NCI-H1417 treated with DMSO at 0.1 percent for 48 hours (cell line): ENCODE measurements at places on chromosomes 13 and 19.

DNA sequence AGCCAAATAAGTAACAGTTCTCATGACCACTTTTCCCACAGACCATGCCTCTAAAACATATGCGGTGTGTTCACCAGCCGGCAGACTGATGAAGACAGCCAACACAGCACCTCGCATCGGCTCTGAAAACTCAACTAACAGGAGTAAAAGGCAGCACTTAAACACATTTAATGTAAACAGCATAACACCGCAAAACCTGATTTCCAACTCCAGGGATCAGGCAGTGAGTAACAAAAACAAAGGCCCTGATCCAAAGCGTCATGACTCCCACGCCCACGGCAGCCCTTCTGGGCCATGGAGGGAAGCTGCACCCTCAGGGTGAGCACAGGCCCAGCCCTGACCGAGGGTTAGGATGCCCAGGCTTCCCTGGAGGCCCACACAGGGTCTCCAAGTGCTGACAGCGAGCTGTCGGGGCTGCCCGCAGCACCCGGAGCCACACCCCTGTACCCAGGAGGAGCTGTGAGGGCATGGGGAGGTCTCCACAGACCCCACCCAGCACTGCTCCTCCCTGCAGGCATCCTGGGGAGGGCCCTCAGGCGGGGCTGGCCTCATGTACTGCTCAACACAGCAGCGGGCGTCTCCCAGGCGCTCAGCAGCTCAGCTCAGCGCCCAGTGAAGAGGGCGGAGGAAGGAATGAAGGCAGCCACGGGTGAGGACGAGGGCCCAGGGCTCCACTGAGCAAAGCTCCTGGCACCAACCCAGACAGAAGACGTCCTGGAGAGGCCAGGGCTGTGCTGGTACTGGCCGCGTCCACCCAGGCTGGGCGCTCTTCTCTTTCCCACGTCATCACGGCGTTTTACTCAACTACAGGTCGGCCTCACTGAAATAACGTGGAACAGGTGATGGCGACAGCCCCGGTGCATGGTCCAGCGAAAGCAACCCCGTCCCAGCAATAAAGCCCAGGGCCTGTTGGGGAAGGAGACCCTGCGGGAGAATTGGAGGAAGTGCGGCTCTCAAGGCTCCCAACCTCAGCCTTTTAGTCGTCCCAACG lies 53.7 kb downstream of the RASA3 start:
- no peak for DNase-seq

- DNase-seq, result no peak
Measured at GRCh38 chr13:31545616-31546015, 193.7 kb upstream of the RXFP2 start.

GRCh38 chr19:13120031-13120430 lies 2.0 kb downstream of the NACC1 start:
- DNase-seq, result no peak

- DNase-seq, result no peak
Measured at GRCh38 chr13:81493144-81493543, 1152.2 kb upstream of the SPRY2 start.

DNA sequence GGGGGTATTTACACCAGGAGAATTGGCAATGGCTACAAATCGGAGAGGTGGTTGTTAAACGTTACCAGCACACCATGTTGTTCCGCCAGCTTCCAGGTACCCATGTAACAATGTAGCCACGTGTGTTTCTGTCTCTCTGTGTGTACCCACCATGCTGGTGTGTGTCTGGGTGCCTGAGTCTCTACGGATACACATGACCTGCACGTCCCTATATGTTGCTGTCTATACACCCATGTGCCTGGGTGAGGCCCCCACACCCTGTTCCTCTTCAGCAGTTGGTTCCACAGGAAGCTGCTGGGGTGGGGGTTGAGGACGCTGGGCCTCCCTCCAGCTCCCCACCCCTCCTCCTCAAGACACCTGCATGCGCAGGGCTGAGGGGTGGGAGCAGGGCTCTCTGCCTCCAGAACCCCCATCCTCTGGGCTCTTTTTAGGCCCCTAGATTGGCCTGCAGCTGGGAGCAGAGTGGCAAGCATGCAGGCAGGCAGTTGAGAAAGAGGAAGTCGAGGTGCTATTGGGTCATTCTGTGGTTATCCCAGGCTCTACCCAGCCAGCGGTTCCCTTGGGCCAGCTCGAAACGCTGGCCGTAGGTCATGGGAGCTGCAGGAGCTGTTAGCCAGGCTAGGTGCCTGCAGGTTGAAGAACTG lies at the start of gene ARHGEF18:
TSS of gene ARHGEF18 (plus strand) at position 351 of the 644 bp plus-strand sequence. CDS start 13,954 bp downstream, outside the sequence.
- DNase-seq, result no peak

GRCh38 chr19:40284501-40285352 lies at the start of gene AKT2:
Gene AKT2, minus strand, starts transcription at chr19:40285345. Its CDS starts 20,078 bp downstream, at chr19:40265267.
- DNase-seq, result no peak

DNA sequence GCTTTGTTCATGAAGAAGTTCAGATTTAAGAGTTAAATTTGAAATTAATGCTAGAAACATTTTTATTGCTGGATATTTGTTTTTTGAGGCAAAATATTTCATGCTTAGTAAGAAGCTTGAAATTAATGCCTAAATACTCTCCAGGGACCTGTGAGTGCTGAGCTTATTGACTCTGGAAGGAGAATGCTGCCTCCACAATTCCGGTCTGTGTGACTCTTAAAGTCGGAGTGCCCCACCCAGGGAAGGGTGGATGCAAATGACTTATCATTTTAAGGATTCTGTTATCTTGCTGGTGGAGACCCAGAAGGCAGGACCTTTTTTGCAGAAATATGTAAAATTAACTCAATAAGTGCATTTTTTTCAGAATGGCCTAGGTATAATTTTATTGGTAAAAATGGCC lies 143.8 kb upstream of the RXFP2 start:
- DNase-seq, result no peak

GRCh38 chr13:78659732-78660494 lies 958 bp upstream of the OBI1 start:
- DNase-seq, result no peak

DNA sequence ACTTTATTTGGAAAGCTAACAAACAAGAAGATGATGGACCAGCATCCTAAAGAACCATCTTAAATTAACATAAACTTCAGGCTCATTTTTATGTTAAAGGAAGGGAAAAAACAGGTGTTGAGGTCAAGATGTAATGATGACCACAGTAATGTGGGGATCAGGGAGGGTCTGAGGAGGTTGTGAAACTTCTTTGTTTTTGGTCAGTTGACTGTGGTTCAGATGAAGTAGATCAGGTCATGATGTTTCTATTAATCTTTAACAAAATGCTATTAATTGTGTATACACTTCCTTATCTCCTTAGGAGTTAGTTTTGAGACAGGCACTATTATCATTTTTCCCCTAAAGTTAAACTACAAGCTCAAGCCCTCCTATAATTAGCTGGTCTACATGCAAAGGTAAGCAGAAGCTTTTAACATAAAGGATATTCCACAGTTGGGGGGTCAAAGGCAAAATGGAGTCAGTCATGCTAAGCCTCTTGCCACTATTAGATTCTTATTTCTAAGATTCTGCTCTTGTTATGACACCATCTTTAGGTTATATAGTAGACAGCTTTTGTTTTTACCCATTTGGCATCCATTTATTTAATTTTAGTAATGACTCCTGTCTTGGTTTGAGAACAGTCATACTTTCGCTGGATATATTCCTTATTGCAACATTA lies 800.1 kb upstream of the PCDH9 start:
- no peak for DNase-seq

- no peak for DNase-seq
Measured at GRCh38 chr13:34886121-34886875, 55.8 kb upstream of the NBEA start.

GRCh38 chr19:42312370-42312769 lies 739 bp upstream of the TMEM145 start:
- DNase-seq, result no peak

GRCh38 chr13:34894756-34895155 lies 47.3 kb upstream of the NBEA start:
- no peak for DNase-seq

DNA sequence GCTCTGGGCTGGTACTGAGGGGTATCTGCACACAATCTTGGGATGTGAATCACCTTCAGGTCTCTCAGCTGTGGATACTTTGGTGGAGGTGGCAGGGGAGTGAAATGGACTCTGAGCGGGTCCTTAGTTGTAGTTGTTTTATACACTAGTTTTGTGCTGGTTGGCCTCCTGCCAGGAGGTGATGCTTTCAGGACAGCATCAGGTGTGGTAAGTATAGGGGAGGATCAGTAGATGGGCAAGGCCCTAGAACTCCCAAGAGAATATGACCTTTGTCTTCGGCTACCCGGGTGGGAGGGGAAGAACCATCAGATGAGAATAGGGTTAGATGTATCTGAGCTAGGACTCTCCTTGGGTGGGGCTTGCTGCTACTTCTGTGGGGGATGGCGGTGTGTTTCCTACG lies 2284.3 kb upstream of the PCDH20 start:
- no peak for DNase-seq

DNA sequence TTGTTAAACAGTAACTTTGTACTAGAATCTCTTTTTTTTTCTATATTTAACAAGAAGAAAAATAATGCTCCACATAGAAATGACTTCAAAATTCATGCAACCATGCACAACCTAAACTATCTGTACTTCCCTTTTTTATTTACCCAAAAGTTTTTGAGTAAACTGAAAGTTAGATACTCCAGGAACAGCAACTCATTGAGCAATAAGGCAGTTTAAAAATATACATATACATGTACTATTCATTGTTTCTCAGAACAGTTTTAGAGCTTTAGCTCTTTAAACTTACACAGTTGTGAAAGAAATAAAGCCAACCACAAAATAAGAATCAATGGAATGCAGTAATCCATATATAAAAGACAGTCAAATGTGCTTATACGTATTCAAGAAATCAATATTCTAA lies 39.2 kb downstream of the MTMR6 start:
- no peak for DNase-seq

DNA sequence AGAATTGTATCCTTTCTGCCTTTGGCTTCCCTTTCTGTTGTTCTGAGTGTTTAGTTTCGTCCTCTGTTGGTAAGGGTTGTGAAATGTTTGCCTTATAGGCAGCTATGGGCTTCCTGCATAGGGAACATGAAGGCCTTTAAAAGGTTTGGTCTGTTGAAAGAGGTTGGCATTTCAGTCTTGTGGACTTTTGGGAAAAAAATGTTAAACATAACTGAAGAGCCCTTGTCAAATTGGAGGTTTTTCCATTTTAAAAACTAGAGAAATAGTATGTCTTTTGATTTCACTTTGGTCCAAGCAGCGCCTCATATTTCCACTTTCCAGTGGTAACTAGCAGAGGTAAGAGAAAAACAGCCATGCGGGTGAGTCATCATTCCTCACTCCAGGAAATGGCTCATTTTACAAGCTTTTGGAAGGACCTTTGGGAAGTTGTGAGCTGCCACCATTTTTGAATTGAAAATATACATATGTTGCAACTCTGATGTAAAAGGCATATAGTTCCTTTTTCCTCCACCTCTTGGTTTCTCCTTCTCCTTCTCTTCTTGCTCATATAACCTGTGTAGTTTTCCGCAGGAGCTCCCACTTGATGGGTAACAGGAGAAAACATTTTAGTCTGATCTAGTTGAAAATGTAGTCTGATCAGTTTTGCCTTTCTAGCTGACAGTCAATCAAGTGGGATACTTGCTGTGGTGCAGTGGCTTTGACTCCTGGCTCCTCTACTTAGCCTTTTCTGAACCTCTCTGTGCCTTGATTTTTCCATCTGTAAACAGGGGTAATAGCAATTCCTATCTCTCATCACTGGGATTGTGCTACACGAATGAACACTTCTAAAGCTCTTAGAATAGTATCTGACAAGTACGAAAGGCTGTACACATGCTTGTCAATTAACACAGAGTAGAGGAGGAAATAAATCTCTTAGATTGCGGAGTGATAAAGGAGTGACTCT lies 23.0 kb downstream of the GPC6 start:
- DNase-seq, result no peak

DNA sequence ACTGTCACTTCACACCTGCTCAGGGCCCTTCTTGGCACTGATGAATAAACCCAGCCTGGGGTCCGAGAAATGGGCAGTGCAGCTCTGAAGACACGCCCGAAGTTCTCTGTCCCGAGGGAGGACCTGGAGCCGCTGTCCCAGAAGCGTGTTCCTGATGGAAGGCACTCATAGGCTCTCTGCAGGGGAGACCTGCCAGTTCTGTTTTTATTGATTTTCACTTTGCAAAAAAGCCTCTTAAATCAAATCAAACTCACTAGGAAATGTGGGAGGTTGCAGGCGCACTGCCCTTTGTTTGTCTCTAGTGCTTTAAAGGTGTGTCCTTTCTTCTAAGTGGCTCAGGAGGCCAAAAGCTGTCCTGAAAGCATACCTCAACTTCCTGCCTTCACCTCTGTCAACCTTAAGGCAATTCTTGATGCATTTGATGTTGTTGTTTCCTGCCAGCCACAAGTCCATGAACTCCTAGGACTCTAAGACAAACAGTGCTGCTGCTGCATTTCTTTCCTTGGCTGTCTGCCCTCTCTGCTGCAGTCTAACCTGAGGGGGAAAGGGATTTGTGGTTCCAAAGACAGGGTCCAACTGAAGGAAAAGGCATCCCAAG lies 663.2 kb downstream of the UQCRFS1 start:
- no peak for DNase-seq

DNA sequence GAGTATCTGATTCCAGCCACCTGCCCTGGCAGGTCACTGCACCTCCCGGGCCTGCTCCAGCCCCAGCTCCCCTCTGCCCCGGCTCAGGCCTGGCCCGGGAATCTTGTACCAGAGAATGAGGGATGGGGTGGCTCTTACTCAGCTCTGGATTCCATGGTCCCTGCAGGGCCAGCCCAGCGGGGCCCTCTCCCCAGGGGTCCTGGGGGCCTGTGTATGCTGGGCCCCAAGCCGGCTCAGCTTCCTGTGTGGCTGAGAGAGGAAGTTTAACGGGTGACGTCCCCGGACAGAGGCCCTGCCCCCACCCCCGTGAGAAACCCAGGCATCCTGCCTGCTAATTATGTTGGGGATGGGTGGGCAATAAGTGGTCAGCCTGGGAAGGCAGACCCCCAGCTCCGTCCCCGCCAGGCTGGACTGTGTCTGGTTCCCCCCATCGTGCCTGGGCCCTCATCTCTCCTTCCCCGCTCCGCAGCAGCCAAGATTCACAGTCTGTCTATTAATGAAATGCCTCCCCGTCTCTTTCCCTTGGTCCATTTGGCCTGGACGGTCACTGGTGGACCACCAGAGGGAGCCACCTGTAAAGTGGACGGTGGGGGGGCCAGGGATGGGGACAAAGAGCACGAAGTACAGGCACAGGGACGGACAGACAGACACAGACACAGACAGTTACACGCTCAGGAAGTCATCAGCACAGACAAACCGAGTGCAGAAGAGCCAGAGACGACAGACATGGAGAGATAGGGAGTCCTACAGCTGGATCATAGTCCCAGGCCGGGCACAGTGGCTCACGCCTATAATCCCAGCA lies at the start of gene DENND1C:
TSS of gene DENND1C (minus strand) at position 247 of the 802 bp plus-strand sequence. CDS start at position 155, 92 bp downstream.
- no peak for DNase-seq

DNA sequence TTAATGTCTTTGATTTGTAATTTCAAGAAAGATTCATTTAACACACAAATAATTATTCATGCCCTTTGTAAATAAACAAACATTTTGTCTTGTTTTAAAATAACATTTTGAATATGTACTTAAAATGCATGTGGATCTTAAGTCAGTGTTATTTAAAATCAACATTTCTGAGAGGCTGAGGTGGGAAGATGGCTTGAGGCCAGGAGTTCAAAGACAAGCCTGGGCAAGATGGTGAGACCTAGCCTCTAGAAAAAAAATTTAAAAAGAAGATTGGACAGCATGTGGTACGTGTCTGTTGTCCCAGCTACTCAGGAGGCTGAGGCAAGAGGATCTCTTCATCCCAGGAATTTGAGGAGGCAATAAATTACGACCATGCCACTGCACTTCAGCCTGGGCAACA lies 1268.2 kb downstream of the SLITRK1 start:
- DNase-seq, result no peak
